ENCODE measurements at places on chromosomes 12 and 14.

DNA sequence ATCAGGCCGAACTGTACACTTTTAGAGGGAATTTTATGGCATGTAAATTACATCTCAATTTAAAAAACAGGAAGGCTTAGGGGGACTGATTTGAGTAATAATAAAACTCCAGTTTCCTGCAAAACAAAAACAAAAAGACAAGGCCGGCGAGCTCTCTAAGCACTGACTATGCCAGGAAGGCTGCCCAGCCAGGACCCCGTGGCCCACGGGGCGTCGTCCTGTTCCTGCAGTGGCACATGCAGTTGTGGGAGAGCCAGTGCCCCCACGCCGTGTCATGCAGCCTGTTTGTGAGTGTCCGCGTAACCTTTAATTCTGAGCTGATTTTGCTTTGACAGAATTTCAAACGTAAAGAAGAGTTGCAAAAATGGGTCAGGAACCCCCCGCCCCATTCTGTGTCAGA, 10.5 kb downstream of the XRCC3 start:
- no peak for DNase-seq

DNA sequence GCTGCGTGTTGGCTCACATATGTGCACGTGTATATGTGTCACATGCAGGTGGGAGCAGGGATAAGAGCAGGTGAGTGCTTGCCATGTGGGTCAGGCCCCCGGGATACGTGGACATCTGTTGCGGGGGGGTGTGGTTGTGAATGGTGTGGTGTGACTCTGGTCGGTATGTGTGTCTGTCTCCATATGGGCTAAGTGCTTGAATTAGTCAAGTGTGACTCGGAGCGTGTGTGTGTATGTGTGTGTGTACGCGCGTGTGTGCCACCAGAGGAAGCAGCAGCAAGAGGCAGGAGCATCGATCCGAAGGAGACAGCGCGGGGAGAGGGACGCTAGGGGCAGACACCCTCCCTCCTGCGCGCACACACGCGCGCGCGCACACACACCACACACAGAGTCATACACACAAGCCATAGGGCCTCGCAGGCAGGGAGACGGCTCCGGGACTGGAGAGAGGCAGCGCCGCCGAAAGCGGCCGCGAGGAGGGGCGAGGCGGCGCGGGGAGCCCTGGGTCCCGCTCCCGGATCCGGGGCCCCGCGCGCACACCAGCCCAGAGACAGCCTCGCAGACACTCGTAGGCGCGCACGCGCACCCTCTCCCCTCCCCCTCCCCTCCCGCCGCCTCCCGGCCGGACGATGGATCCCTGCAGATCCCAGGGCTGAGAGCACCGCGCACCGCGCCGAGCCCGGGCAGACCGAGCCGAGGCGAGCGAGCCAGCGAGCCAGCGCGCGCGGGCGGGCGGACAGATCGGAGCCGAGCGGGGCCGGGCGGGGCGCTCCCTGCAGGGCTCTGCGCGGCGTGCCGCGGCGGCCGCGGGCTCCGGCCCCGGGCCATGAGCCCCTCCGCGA, at the start of gene ASIC1:
Gene ASIC1, plus strand, starts transcription at position 597 of the 842 bp plus-strand sequence. CDS start 1,171 bp downstream, outside the sequence.
- peak; percentile 36 for DNase-seq

- no peak for DNase-seq
These were observed 475 bp upstream of the PCNX1 start for GRCh38 chr14:70906793-70907175.

GRCh38 chr14:66413901-66414300, 72.3 kb upstream of the CCDC196 start:
- DNase-seq, result no peak

DNA sequence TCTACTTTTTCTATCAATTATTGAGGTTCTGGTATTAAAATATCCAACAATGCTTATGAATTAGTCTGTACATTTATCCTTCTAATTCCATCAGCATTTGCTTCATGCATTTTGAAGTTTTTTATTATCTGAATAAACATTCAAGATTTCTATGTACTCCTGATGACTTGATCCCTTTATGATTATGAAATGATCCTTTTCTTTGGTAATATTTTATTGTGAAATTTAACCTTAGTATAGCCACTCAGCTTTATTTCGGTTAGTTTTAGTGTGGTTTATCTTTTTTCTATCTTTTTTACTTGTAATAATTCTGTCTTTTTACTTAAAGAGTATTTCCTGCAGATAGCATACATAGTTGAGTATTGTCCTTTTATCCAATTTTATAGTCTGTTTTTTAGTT, 106.6 kb downstream of the SNAPC1 start:
- no peak for DNase-seq

DNA sequence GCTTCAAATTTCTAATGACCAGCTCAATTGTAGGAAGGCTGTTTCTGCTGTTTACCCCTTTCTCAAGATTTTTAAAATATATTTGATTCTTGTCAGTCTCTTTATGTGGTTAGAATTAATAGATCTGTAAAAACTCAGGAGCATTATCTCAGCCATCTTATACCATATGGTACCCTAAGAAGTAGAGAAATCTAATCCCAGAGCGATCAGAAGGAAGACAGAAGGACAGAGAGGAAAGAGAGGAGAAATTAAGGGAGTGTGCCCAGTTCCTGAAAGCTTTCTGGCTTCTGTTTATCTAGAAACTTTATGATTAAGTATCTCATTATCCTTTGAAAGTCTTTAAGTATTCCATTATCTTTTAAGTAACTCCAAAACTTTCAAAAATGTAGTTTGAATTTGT, 152.1 kb upstream of the NAV3 start:
- DNase-seq, result no peak

DNA sequence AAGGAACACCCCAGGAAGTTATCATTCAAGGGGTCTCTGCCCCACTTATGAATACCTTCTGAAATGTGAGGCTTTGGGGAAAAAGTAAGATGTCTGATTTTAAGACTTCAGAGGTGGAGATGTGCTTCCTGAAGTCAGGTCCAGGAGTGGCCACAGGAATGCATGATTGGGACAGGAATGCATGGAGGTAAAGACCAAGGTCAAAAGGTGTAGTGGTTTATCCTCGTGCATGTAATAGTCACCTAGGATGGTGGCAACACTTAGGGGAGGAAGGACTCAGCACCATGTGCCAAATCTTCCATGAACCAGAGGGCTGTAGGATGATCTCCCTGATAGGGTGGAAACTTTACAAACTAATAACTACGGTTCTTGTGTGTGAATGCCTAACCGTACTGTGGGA, 217.3 kb downstream of the C12orf75 start:
- DNase-seq, result no peak

GRCh38 chr12:26697217-26697616, 135.8 kb downstream of the ITPR2 start:
- DNase-seq, result no peak

DNA sequence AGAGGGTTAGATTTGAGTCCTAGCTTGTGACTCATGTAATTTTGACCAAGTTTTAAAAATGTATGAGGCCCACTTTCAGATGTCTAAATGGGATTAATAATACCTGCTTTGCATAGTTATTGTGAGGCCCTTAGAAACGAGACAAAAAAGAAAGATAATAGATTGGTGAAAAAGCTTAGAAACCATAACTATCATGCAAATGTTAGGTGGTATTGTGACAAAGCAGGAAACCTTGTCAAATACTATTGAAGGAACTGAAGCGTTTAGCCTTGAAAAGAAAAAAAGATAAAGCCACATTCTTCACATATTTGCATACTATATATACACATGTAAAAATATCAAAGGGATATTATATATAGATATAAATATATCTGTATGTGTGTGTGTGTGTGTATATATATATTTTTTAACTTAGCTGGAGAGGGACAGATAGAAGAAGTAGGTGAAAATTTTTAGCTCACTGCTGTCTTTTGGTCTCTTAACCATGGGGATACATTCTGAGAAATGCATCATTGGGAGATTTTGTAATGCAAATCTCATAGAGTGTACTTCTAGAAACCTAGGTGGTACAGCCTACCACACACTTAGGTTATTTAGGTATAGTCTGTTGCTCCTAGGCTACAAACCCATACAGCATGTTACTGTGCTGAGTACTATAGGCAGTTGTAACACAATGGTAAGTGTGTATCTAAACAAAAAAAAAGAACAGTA, 270.3 kb downstream of the CCDC91 start:
- DNase-seq, result no peak

- no peak for DNase-seq
These were observed at the start of gene BDKRB1 for GRCh38 chr14:96255501-96256366. TSS of gene BDKRB1 (plus strand) at chr14:96256210. CDS start at chr14:96263683, 7,473 bp downstream.

GRCh38 chr14:54919330-54919729, 16.7 kb upstream of the GCH1 start:
- DNase-seq, result no peak

DNA sequence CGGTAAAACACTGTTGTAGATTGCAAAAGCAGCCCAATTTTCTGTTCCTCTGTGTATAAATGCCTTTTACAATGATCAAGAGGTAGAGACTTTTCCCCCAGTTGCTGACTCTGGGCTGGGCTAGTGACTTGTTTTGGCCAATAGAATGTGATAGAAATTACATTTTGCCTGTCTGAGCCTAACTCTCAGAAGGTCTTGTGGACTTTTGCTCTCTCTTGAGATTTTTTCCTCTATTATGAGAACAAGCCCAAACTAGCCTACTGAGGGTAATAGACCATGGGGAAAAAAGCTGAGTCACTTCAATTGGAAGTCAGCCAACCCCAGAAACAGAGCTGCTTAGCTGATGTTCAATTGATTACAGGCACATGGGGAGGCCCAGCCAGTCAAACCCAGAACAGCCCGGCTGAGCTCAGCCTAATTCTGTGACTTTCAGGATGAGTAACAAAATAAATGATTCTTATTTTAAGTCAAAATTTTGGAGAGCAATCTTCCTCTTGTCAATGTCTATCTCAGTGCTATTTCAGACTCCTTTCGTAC, 61.4 kb downstream of the MYF5 start:
- no peak for DNase-seq

GRCh38 chr12:47397664-47398281, 308.1 kb downstream of the RPAP3 start:
- peak; percentile 79 for DNase-seq

DNA sequence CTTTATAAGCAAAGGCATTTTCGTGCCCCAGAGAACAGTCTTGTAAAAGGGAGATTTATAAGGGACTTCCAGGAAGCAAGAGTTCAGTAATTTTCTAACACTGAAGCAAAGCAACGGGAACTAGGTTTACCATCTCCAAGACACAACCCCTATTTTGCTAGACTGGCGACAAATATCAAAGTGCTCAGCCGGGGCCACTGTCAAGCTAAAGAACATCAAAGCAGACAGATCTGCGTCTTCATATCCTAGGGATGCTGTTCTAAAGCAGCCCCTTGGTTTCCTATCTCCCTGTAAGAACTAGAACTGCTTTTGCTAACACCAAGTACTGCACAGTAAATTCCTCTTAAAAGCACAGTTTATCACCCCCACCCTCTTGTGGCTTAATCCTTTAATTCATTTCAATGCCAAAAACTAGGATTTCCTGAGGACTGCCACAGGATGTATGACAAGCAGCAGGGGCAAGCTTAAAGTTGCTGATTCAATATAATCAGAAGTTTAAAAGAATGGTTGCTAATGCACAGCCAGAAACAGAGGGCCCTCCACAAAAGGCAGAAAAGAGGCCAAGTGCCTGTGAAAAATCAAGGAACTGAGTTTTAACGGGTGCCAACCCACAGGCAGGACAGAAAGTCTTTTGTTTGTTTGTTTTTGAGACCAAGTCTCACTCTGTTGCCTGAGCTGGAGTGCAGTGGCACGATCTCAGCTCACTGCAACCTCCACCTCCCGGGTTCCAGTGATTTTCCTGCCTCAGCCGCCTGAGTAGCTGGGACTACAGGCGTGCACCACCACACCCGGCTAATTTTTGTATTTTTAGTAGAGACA, 44.0 kb upstream of the ISM2 start:
- no peak for DNase-seq

GRCh38 chr14:101022121-101022520, 118.6 kb upstream of the RTL1 start:
- no peak for DNase-seq

DNA sequence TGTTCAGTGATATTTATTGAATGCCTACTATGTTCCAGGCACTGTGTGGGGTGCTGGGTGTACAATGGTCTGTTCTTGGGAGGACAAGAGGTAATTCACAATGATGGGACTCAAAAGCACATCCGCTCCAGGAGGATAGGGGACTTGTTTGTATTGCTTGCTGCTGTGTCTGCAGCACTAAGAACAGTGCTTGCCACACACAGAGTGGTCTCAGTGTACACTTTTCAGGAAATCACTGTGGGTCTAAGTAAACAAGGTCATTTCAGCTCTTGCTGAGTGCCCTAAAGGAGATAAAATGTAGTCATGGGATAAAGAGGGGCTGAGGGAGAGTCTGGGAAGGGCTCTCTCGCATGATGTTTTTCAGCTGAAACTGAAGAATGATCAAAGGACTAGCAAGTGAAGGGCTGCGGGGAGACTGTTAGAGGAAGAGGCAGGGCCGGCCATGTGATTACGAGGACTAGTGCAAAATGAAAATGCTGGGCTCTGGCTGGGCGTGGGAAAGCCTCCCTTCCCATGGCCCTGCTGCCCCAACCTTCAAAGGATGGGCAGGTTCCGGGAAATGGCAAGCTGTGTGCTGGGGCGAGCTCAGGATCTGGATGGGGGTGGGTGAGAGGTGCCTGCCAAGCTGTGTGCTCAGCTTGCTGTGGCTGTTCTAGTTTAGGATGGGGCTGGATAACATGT, 39.1 kb downstream of the ADCK1 start:
- DNase-seq, result no peak
